Cardiac atrium fibroblast (primary cell): ENCODE measurements at places on chromosomes 5 and 9. TPM values are rescaled to one million over a fixed set of nuclear protein-coding genes. Genes with fewer than 3 reads are reported as not detected.

Gene BHMT2
- 1.5 TPM in 1 of 2 replicates, not detected in the other for total RNA-seq

Gene AMBP
- total RNA-seq = not detected in 2 replicates

Gene C5orf46
- 0.65 TPM in 1 of 2 replicates, not detected in the other for total RNA-seq

Gene PFN3
- not detected in 2 replicates for total RNA-seq

Gene TNC
- total RNA-seq = 0.18 and 1.6 TPM in 2 replicates

Gene PGGT1B
- 4.2 and 7.2 TPM in 2 replicates for total RNA-seq

Gene PCDHB13
- 0.16 and 0.90 TPM in 2 replicates for total RNA-seq

Gene SPINK4
- total RNA-seq = not detected in 2 replicates

Gene ACTBL2
- 0.16 and 0.54 TPM in 2 replicates for total RNA-seq

Gene SPATA31D4
- total RNA-seq = not detected in 2 replicates

Gene UHRF2
- total RNA-seq = 23.8 and 31.4 TPM in 2 replicates

Gene NDUFAF2
- total RNA-seq = 24.4 and 27.1 TPM in 2 replicates

Gene PCDHA11
- total RNA-seq = not detected in 2 replicates

Gene HTR1A
- not detected in 2 replicates for total RNA-seq

Gene TMEM215
- total RNA-seq = not detected in 2 replicates

Gene ANAPC2
- total RNA-seq = 13.5 and 20.3 TPM in 2 replicates

Gene FAM78A
- 0.90 and 3.6 TPM in 2 replicates for total RNA-seq

Gene GPR151
- not detected in 2 replicates for total RNA-seq

Gene LAMC3
- not detected in 2 replicates for total RNA-seq

Gene TPD52L3
- total RNA-seq = not detected in 2 replicates

Gene CTSV
- 0.18 and 2.4 TPM in 2 replicates for total RNA-seq

Gene PCA3
- total RNA-seq = not detected in 2 replicates
